Stimulated activated naive CD8-positive, alpha-beta T cell treated with anti-CD3 and anti-CD28 coated beads, Interleukin-15, Interleukin-2, amounts not matched to agents 100 U/mL and 50 U/mL, for 24 hours (primary cell): ENCODE measurements at places on chromosomes 16 and 17.

- DNase-seq, result no peak
Measured at GRCh38 chr16:85170066-85170491, 57.8 kb upstream of the CIBAR2 start.

- no peak for DNase-seq
Measured at GRCh38 chr16:71637398-71637797, 11.4 kb downstream of the MARVELD3 start.

- DNase-seq, result no peak
Measured at GRCh38 chr16:27962197-27962596, 101.3 kb downstream of the GSG1L start.

GRCh38 chr17:74427048-74427762 lies 4.7 kb upstream of the GPRC5C start:
- DNase-seq, result no peak

- no peak for DNase-seq
Measured at GRCh38 chr17:83034525-83034924, 44.9 kb upstream of the METRNL start.

DNA sequence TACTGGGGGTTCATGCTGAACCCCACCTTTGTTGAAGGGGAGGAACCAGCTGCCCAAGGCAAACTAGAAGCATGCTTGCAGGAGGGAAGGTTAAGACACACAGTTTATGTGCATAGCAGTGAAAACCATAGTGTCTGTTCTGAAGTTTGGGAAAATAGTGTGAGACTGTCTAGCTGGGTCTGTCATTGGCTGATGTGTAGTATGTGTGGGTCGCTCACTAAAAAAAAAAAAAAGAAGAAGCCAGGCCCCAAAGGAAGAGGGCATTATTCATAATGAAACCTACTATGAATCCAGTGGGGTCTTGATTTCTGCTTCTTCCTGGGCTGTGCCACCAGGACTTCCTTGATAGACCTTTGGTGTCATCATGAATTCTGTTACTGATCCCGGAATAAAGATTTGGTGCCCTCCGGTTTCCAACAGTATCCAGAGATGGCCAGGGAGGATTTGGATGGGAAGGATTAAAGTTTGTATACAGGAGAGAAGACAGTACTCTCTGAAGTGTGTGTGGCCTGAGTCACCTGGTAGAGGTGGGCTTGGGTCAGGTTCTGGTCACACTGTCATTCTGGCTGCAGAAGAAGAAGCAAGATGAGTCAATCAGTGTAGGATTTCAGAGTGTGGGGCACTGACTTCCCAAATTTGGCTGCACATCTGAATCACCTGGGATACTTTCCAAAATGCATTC lies 220.3 kb downstream of the PRKCA start:
- no peak for DNase-seq

DNA sequence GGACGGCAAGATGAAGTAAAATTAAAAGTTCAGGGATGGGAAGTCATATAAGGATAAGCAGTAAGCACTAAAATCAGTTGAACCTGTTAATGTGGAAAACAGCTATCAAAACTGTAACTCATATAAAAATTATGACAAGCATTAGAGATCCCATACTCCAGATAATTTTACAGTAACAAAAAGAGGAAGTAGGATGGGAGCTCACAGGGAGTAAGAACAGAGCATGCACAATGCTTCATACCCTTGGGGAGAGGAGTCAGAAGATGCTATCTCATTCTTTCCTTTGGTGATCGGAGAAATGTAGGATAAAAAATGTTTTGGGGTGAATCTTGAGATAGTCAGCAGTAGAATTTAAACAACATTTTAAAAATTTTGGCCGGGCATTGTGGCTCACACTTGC lies 164.7 kb upstream of the CACNG5 start:
- no peak for DNase-seq

- DNase-seq, result no peak
Measured at GRCh38 chr17:79024901-79025737, 1.1 kb downstream of the C1QTNF1 start.

GRCh38 chr17:76957678-76958464 lies 89.7 kb downstream of the MGAT5B start:
- no peak for DNase-seq

DNA sequence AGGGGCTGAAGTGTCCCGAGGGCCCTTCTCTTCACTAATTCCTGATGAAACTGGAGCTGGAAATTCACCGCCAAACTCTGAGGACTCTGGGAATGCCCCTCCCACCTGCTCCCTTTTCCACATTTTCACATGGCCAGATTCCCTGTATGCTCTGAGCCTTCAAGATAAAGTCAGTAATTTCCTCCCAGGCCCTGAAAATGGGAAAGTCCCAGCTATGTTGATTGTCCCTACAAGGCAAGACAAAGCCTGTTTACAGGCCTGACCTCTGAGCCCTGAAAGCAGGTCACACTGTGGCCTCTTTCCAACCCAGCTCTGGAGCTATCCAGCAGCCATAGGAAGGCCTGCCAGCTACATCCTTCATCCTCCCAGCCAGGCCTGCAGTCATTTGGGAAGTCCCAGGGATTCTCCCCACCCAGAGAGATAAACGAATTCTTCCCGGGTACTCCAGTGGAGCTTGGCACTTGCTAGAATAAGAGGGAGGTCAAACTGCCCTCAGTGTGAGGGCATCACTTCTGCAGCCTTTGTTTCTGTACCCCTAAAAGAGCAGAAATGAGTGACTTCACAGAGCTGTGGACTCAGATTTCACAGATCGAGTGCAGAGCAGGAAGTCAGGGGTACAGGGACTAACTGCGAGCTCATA lies 19.6 kb upstream of the CCL2 start:
- no peak for DNase-seq

- DNase-seq, result no peak
Measured at GRCh38 chr17:81866440-81867169, 4.5 kb downstream of the ARHGDIA start.

DNA sequence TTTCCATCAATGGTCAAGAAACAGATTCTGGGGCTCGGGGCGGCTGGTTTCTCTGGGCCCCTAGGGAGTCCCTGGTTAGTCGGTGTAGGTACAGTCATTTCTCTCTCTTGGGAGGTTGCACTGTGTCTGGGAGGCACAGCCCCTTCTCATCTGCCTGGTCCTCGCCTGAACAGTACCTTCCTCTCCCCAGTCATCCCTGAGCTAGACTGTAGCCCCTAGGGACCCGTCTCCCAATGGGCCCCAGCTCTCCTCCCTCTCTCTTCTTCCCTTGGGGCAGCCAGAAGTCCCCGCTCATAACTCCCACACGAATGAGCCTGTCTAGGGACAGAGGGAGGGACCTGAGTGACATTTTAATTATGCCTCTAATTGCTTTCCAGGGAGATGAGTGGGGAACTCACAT lies 20.2 kb upstream of the CPSF4L start:
- no peak for DNase-seq

- DNase-seq, result no peak
Measured at GRCh38 chr17:39122991-39123390, 28.4 kb downstream of the PLXDC1 start.

DNA sequence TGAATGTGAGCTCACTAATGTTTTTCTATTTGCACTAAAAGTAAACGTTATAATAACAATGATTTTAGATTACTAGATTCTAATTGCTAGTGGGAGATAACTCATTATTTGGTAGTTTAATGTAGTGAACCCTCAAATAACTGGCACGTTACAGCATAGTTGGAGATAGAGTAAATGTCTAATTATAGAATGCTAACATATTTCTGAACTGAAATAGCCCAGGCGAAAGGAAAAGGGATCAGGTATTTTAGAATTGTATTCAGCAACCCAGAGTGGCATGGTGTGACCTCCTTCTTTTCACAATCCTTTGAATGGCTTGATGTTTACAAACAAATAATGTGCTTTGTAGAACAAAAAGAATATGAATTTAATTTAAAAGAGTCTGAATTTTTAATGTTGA lies 1221.2 kb downstream of the CDH8 start:
- DNase-seq, result no peak

DNA sequence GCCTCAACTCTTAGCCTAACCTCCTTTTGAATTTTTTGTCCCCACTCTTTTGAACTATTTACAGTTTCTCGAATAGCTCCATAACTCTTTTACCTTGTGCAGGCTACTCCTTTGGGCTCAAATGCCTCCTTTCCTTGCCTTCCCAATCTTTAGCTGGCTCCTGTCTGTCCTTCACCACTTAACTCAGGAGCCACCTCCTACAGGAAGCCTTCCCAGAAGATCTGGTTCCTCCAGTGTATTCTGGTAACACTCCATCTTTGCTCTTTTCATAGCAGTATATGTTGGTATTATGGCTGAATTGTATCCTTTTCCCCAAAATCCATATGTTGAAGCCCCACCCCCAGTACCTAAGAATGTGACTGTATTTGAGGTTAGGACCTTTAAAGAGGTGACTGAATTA lies 9.0 kb upstream of the GRB2 start:
- no peak for DNase-seq
